Stimulated activated CD4-positive, alpha-beta T cell treated with anti-CD3 and anti-CD28 coated beads, Interleukin-15, amount 100 ng/mL, for 1 hour (primary cell): ENCODE measurements at places on chromosomes 2 and 18.

- no peak for DNase-seq
Measured at GRCh38 chr2:110998311-110998710, 122.4 kb upstream of the BCL2L11 start.

GRCh38 chr18:34153711-34154110, 71.0 kb downstream of the NOL4 start:
- DNase-seq, result no peak

- no peak for DNase-seq
Measured at GRCh38 chr2:239596253-239596652, 195.4 kb upstream of the HDAC4 start.

GRCh38 chr2:166170356-166170755, 42.5 kb upstream of the SCN1A start:
- no peak for DNase-seq

DNA sequence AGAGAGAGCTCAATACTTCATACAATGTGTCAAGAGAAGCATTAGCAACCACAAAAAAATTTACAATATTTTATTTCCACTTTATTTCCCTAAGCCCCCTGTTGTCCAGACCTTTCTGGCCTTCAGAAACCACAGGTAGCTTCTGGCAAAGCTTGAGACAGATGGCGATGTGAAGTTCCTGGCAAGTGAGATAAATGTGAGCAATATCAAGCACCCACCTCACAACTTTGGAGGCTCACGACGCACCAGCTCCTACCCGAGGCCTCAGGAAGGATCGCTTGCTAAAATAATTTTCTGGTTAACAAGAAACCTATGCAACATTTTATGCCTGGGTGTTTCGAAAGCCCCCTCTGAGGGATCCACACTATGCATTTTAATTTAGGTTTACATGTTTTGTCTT, 158.1 kb upstream of the CHAC2 start:
- no peak for DNase-seq

DNA sequence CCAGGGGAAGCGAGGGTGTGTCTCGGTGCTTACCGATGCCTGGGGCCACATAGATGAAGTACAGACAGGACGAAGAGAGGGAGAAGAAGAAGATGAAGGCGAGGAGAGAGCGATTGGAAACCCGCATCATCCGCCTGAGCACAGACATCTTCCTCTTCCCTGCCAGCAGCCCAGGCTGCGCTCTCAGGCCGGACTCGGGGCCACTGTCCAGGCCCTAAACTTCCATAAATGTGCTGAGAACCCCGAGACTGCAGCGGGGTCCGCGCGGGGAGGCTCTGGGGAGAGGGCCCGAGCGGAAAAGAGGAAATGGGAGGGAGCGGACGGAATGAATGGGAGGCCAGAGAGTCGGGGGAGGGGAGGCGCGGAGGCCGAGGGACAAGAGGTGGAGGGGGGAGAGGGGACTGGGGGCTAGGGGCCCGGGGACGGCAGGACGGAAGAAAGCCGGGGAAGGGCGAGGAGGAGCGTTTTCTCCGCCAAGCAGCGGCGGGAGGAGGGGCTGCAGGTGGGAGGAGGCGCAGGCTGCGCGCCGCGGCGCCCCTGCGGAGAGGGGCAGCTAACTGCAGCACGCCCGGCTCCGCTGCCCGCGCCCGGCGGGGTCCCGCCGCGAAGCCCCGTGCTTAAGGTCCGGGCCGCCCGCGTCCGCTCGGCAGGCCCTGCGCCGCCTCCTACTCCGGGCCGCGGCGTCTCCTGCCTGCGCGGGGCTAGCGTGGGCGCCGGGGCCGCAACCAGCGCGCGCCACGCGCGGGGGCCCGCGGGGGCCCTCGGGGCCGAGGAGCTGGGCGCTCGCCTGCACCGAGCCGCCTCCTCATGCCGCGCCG, at the start of gene B4GALT6:
B4GALT6 (minus strand) TSS at position 303 of the 818 bp plus-strand sequence; CDS start at position 148, 155 bp downstream.
- no peak for DNase-seq

DNA sequence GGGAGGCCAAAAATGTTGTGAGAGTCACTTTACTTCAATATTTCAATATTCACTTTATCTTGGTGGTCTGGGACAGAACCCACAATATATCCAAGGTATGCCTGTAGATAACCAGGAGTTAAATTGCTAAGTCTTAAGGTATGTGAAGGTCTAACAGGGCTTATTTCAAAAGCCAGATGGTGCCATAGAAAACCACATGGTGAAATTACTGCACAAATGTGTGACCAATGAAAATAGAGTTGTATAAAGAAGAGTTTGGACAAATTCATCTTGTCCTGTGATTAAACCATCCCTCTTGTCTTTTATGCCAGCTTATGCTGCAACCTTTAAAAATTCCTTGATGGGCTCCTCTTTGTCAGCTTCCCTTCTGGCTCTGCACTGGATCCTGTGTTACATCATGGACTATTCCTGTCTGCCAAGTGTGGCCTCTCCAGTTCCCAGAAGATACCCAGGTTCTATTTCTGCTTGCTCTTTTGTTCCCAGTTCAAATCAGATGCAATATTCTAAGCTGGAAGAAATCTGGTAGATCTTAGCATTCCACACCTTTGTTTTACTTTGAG, 46.8 kb downstream of the ANTXR1 start:
- DNase-seq, result no peak

- DNase-seq, result no peak
Measured at GRCh38 chr2:172329774-172330671, 97.4 kb upstream of the ITGA6 start.

DNA sequence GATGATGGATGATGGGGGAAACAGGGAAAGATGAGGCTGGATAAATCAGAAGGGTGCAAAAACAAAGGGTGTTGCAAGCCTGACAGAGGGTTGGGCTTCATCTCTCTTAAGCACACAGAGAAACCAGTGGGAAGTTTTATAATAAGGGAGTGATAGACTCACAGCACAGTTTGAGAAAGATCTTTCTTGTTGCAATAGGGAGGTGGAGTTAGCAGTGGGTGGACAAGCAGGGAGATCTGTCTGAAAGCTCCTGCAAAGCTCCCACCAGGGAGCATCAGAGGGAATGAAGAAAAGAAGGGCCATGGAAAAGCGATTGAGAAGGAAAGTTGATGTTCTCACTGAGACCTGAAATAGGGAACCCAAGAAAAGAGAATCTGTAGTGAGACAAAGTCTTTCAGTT, 64.9 kb downstream of the BOD1L2 start:
- no peak for DNase-seq

- DNase-seq, result no peak
Measured at GRCh38 chr2:23211987-23212583, 172.9 kb upstream of the KLHL29 start.

DNA sequence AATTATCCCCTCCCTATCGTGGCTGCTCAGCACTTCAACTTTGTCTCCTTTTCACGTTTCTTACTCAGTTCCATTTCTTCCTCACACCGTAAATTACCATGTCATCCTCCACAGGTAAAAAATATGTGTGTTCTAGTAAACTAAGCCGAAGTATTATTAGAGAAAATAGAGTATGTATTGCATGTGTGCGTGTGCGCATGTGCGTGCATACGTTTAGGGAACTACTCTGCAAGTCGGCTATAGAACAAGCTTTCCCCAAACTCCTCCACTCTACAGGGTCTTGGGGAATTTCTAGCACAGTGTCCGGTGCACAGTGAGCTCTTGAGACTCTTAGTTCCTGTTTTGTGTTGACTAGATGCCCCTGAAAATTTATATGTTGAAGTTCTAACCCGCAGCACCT, 9.1 kb upstream of the RAX start:
- no peak for DNase-seq

DNA sequence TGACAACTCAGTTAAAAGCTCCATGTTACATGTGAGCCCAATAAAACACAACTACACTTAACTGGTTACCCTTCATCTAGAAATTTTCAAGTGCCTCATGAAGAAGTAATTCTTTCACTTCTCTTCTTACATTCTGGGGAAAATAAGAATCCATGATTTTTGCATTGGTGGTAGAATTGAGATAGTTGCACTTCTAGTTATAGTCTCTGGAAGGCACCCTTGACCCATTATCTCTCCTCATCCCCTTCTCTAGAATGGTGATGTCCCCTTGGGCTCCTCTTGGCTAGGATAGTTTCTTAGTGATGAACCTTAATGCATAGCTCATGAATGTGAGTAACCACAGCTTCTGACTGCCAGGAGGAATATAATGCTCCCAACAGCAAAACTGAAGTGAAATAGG, 3.6 kb downstream of the LGALSL start:
- DNase-seq, result no peak

DNA sequence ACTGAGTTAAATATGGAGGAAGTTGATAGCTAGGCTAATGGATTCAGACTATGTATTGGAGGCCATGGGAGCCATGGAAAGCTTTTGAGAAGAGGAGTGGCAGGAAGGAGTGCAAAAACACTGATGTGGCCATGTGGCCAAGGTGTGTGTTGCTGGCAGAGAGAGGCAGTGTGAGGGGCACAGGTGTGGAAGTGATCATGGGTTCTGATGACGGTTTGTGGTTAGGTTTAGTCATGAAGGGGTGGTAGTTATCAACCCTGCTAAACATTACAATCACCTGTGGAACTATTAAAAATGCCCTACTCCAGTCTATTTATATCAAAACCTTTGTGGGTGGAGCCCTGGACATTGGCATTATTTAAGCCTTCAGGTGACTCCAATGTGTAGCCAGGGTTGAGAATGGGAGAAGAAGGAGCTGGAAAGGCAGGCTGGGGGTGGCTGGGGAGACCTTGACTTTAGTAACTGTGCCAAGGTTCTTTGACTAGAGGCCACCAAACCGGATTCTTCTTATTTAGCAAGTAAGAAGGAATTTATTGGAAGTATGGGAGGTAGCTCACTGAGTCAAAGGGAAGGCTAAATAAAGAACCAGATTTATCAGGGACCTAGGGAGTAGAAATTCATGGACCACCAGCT, 13.5 kb downstream of the GPR39 start:
- no peak for DNase-seq

DNA sequence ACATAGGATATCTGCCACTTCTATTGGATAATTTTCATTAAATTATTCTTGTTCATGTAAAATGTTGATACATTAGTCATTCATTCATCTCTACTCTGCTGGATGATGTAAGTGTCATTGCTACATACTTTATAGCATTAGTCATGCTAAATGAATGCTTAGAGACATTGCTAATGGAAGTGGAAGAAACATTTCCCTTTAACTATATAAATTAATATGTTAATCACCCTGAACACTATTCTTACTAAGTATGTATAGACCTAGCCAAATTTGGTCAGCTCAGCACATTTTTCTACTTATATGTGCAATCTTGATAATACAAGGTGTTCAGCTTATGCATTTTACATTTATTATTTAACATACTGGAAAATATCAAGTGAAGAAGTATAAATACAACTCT, 160.2 kb downstream of the DPP4 start:
- no peak for DNase-seq

DNA sequence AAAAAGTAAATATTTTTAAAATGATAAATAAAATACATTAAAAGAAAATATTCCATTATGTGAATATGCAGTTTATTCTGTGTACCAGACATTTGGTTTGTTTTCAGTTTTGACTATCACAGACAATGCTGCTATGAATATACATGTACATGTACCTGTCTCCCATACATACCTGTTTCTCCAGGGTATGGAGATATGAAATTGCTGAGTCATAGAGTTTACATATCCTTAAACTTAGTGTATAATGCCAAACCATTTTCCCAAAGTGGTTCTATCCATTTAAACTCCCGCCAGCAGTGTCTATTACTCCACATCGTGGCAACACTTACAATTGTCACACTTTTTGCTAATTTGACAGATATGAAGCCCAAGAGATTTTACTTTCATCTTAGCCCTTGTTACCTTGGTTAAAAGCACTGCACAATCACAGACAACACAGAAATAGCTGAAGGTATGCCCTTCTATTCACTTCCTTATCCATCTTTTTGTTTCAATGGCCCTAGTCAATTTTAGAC, 56.3 kb downstream of the ZNF521 start:
- no peak for DNase-seq

GRCh38 chr2:26574066-26574899, 66.9 kb downstream of the CIB4 start:
- DNase-seq, result no peak

GRCh38 chr2:20669562-20670314, 2.8 kb downstream of the GDF7 start:
- no peak for DNase-seq

DNA sequence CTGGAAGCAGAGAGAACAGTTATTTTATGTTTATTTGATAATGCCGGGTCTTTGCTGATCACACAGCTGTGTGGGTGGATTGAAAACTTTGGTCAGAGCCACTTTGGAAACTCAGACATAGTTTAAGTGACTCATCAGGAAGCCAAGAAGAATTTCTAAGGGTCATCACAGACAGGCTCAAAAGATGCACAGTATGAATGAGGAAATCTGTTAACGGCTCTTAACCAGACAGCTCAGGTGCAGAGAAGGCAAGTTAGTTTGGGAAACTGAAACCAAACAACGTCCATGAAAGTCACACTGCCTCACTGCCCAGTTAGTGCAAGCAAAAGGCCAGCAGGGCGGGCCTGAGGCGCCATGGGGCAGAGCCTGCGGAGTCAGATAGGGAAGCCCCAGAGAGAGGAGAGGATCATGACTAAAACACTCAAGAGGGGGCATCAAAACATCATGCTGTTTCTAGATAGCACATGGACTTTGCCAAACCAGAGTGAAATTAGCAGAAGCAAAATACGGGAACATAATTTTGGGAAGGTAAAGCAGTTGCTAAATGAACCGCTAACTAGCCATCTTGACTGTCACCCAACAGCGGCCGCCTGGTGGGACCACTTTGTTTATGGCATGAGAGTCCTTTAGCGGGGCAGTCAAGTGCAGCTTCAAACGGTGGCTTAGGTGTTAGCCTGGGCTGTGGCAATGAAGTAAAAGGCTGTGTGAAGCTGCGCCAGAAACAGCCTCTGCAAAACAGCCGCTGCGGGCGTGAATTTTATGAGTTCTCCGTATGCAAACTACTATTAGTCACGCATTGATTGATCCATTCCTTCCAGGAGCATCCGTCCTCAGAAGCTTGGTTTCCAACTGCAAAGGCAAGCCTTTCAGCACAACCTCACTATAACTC, 101.2 kb downstream of the KCTD18 start:
- no peak for DNase-seq

GRCh38 chr2:103009871-103010270, 248.0 kb downstream of the TMEM182 start:
- DNase-seq, result no peak

DNA sequence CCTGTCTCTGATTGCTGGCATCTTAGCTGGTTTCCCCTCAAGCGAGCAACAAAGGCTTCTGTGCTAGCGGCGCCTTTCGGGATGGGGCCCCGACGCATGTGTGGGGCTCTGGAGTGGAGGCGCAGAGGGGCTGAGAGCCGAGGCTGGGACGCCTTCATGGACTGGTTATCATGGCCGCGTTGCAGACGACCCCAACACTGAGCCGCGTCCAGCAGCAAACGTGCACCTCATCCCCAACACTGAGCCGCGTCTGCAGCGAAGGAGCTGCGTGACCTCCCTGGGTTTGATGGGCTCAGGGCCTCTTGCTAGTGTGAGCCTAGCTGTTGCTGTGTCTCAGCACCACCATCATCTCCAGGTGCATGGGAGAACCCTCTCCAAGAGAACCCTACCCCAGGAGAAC, 123.7 kb upstream of the CTDP1 start:
- no peak for DNase-seq

- no peak for DNase-seq
Measured at GRCh38 chr2:119862127-119862889, 102.6 kb downstream of the PTPN4 start.

GRCh38 chr2:110771547-110772382, 39.4 kb downstream of the ACOXL start:
- no peak for DNase-seq
